Skeletal muscle tissue (tissue), 5 donors: ENCODE measurements at places on chromosomes 3 and 15. TPM values are rescaled to one million over a fixed set of nuclear protein-coding genes. Genes with fewer than 3 reads are reported as not detected.

The C3orf33 gene
- 2.6 TPM for total RNA-seq

The DUOXA2 gene
- total RNA-seq: not detected

The ACY1 gene
- total RNA-seq: 14.6 TPM

The SERPINI2 gene
- not detected for total RNA-seq

The ZNF80 gene
- total RNA-seq: not detected

The EPHA3 gene
- total RNA-seq: 27.7 TPM

The CYB561D2 gene
- 14.1 TPM for total RNA-seq

The SI gene
- not detected for total RNA-seq

The PRKCI gene
- total RNA-seq: 21.9 TPM

The HDC gene
- total RNA-seq: 2.1 TPM

The KIF15 gene
- 6.3 TPM for total RNA-seq

The CMC1 gene
- 5.2 TPM for total RNA-seq

The SCN11A gene
- total RNA-seq: 2.6 TPM

The SPINK8 gene
- not detected for total RNA-seq

The COL8A1 gene
- total RNA-seq: 1.6 TPM

The TGM5 gene
- total RNA-seq: not detected

The CEP19 gene
- total RNA-seq: 2.6 TPM

The GOLGA6B gene
- total RNA-seq: not detected

The IGSF10 gene
- 18.3 TPM for total RNA-seq

The ITIH4 gene
- total RNA-seq: 4.2 TPM

The AGTR1 gene
- total RNA-seq: 41.8 TPM

The CHL1 gene
- total RNA-seq: 9.9 TPM

The PROS1 gene
- 19.3 TPM for total RNA-seq

The KLF15 gene
- 2.6 TPM for total RNA-seq

The ANKUB1 gene
- total RNA-seq: not detected

The NMNAT3 gene
- total RNA-seq: 4.2 TPM

The SCAMP5 gene
- total RNA-seq: 1.6 TPM

The ULK3 gene
- 18.3 TPM for total RNA-seq

The TUSC7 gene
- total RNA-seq: not detected

The BOC gene
- 28.7 TPM for total RNA-seq

The DPPA4 gene
- 0.52 TPM for total RNA-seq

The KNG1 gene
- 0.52 TPM for total RNA-seq

The CD80 gene
- 1.0 TPM for total RNA-seq

The ST3GAL6 gene
- total RNA-seq: 14.1 TPM

The NPHP3 gene
- 50.6 TPM for total RNA-seq

The ALG1L2 gene
- total RNA-seq: 3.7 TPM

The BNC1 gene
- total RNA-seq: 1.6 TPM

The CLDN16 gene
- under 0.01 TPM for total RNA-seq

The CERS3 gene
- total RNA-seq: 0.52 TPM

The SPSB4 gene
- total RNA-seq: 12.0 TPM

The PAQR9 gene
- total RNA-seq: under 0.01 TPM

The WDR6 gene
- total RNA-seq: 54.3 TPM

The FBLN2 gene
- 35.5 TPM for total RNA-seq

The FBXO40 gene
- total RNA-seq: 4.2 TPM

The CCDC33 gene
- 0.52 TPM for total RNA-seq

The DUOX1 gene
- total RNA-seq: under 0.01 TPM

The C2CD4A gene
- not detected for total RNA-seq

The ARPIN gene
- 13.0 TPM for total RNA-seq

The PP2D1 gene
- total RNA-seq: not detected

The RRP9 gene
- 14.6 TPM for total RNA-seq

The STRC gene
- total RNA-seq: under 0.01 TPM

The RPS27L gene
- 25.1 TPM for total RNA-seq

The P2RY12 gene
- 0.52 TPM for total RNA-seq

The IL5RA gene
- total RNA-seq: not detected

The MORC1 gene
- not detected for total RNA-seq

The GRAMD2A gene
- total RNA-seq: 2.1 TPM
